Vagina (tissue), 2 donors: ENCODE measurements at places on chromosomes 6 and 20.
A peak's percentile ranks its signal among the peaks of the same experiment; 100 is the strongest.

DNA sequence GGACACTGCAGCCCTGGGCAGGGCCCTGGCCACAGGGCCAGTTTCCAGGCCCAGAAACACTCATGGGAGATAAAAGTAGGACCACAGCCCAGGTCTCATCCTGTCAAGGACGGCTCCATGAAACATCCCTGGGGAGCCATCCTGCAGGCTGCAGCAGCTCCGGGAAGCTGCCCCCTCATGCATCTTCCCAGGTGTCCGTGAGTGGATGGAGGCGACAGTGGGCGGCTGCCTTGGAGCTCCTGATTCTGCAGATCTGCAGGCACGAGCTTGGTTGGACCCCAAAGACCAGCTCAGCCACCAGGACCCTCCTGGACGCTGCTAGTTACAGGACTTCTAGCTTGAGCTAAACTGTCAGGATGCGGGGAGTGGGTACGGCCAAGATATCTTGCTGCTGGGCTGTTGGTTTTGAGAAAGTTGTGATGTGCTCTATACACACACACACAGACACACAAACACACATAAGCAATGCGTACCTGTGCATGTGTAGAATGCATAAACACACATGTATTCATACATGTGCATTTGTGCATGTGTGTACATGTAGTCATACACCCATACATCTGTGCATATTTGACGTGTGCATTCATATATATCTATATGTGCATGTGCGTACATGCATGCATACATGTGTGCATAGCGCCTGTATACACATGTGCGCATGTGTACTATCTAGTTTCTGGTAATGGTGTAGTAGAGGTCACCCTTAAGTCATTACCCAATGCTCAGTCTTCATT lies 297.8 kb downstream of the TAF4 start:
- DNase-seq, result no peak

DNA sequence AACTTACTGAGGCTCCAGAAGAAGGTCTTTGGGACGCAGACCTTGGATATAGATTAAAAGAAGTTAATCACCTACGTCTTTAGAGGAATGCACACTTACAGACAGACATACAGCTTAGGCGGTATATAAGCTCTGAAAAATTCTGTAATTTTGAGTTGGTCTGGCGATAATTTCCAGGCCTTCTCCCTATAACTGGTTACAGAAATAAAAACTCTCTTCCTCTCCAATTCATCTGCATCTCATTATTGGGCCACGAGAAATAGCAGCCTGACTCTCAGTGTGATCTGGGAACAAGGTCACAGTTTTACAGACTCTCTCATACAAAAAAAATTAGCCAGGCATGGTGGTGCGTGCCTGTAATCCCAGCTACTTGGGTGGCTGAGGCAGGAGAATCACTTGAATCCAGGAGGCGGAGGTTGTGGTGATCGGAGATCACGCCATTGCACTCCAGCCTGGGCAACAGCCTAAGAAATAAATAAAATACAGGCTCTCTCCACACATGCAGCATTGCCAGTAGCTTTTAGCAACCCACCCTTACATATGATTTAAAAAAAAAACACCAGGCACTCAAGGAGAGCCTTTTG lies 4.7 kb downstream of the ZBTB24 start:
- DNase-seq, result peak; percentile 18

DNA sequence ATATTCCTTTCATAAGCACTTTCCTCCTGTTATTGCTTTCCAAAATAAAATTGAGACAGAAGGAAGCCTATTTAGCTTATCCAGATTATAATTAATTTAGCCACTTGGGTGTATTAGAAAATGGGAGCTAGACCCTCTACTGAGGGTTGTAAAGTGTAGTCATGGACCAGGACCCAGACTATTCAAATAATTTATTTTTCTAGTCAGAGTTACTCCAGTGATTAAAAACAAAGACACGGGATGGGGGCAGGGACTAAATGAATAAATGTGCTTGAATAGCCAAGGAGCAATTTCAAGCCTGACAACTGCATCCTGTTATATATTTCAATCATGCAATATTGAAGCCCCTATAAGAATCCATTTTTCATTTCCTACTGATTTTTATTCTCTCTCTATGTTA lies 41.6 kb downstream of the KLHL32 start:
- DNase-seq, result no peak

- no peak for DNase-seq
Observed at GRCh38 chr20:62365814-62366369, 1.2 kb downstream of the LAMA5 start.

- no peak for DNase-seq
Observed at GRCh38 chr6:127844529-127844928, 56.3 kb downstream of the THEMIS start.
